ENCODE measurements at places on chromosomes 4 and X.
A peak's percentile ranks its signal among the peaks of the same experiment; 100 is the strongest.

- DNase-seq: peak; percentile 55
Observed at GRCh38 chr4:168683595-168683994, 186.7 kb downstream of the PALLD start.

DNA sequence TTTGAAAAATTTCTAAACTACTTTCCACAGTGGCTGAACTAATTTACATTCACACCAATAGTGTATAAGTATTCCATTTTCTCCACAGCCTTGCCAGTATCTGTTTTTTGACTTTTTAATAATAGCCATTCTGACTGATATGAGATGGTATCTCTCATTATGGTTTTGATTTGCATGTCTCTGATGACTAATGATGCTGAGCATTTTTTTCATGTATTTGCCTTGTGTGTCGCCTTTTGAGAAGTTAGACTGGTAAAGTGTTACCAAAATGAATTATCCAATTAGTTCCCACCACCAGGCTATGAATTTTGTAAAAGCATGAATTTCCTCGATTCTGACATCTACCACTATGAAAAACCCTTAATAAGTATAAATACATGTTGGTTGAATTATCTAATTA is 242.2 kb upstream of the GK2 start:
- DNase-seq: no peak

GRCh38 chrX:132744470-132744869 is 214.0 kb downstream of the HS6ST2 start:
- no peak for DNase-seq

GRCh38 chrX:123481913-123482851 is 250.7 kb downstream of the THOC2 start:
- peak; percentile 55 for DNase-seq

GRCh38 chr4:1458581-1458980 is 52.3 kb upstream of the NKX1-1 start:
- DNase-seq: no peak

DNA sequence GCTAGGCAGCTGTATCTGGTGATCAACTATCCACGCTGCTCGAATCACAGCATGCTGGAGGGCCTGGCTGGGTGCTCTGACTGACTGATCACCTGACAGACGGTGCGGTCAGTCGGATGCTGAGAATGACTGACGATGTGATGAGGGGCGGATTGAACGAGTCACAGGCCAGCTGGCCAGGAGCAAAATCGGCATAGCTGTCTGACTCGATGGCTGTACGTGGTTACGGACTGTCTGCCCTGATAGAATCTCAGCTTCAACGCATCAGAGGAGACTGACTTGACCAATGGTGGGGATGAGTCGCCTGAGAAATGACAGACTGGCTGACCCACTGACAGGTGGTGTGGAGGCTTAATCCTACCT is 1.0 kb upstream of the SUV39H1 start:
- peak; percentile 15 for DNase-seq

GRCh38 chr4:47661741-47662140 is 176.1 kb downstream of the CORIN start:
- DNase-seq: no peak

GRCh38 chr4:169341490-169341889 is 70.7 kb upstream of the SH3RF1 start:
- DNase-seq: peak; percentile 44

DNA sequence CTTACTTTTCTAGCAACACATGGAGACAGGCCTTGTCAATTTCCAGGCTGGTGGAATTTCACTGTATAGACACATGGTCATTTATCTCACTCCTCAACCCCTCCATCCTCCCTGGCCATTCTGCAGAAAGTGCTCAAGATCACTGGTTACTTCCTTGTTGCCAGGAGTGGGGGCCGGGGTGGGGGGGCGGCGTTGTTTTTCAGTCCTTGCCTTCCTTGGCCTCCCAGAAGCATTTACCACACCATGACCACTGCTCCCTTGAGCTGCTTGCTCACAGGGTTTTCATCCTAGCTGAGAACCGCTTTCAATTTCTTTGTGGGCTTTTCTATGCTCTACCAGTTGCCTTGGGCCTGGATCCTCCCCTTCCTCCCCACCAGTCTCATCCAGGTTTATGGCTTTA is 14.1 kb upstream of the BCOR start:
- no peak for DNase-seq

DNA sequence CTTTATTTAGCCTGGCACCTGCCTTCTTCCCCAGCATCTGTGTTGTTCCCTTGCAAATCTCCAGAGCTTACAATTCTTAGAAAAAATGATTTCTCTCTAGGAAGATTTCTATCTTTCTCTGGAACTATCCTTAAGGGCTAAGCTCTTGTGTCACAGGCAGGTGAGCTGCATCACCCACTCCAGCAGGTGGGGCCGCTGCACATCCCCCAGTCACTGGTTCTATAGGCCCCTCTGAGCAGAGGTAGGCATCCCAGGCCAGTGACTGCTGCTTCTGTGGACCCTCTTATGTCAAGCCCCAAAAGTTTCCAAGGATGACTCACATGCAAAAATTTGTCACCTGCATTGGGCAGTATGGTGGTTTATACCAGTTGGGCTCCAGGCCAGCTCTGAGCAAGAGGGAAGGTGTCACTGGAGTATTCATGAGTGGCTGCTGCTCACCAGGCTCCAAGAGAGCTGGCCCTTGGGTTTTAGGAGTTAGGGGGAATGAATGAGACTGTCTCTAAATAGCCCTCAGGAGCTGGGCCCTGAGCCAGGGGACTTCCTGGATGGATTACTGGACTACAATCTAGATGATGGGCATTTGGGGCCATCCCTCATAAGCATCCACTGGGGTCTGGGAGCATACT is 208.1 kb upstream of the EOLA2 start:
- DNase-seq: peak; percentile 19

Data from EH (cell line).